ENCODE measurements at places on chromosomes 16 and 17.

- DNase-seq = no peak
Observed at GRCh38 chr16:60648290-60648689, 1387.9 kb downstream of the CDH8 start.

DNA sequence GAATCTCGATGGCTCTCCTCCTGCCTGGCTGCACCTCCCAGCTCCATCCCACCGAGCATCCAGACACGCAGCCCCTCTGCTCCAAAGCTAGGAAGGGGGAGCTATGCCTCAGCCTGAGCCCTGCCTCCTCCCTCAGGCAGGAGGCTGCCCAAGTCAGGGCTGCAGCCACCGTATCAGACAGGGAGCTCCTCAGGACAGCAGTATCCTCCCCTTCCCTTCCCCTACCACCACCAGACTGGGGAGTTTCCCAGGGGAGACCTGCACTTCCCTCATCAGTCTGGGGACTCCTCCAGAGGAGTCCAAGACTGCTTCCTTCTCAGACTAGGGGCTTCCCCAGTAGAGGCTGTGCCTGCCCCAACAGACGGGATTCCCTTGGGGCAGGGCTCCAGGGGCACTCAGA is 17.5 kb downstream of the TMEM132E start:
- DNase-seq = no peak

DNA sequence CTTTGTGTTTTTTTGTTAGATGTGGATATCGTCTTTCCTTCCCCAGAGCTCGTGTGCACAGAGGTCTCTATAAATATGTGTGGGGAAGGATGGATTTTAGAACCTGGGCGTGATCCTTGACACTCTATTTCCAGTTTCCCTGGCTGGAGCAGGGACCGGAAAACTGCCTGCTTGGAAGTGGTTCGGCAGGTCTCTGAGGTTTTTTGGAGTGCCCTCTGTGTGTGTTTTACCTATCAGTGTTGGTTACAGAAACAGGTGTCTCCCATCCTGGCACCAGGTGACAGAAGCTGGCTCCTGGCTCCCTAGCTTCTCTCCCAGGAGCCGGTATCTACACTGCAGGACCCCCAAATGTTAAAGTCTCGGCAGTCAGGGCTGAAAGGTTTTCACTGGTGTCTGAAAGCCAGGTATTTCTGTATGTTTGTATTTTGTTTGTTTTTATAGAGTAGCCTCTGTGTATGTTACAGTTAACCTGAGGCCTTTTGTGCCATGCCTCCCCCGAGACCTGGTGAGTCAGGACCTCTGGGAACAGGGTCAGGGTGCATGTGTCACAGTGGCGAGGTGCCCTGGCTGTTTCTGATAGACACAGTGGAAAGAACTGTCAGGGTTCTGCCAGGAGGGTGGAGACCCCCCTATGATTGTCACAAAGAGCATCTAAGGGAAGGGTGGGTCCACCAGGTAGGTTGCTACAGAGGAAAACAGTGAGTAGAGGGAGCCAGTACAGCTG is 31.3 kb downstream of the ZC3H18 start:
- no peak for DNase-seq

GRCh38 chr17:1164935-1165556 is 14.7 kb downstream of the ABR start:
- DNase-seq = no peak

GRCh38 chr17:41835214-41835799 is 725 bp downstream of the NT5C3B start:
- no peak for DNase-seq
